Fibroblast of skin of right quadriceps (primary cell): ENCODE measurements at places on chromosomes 3 and 15.

DNA sequence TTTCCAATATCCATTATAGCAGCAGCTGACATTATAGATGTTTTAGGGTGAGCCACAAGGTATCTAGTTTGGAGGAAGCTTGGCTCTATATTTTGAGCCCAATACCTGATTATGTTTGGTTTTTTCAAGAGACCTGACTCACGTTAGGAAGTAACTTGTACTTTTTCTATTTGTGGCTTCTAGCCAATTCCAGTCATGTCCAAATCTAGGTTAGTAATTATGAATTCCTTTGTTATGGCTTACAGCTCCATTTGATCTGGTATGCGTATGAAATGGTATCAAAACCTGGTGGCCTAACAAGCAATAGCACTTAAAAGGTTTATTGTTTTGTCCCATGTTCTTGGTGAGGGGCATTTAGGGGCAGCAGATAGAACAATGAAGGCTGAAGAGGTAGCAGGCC lies 115.9 kb downstream of the TOP2B start:
- DNase-seq: no peak

DNA sequence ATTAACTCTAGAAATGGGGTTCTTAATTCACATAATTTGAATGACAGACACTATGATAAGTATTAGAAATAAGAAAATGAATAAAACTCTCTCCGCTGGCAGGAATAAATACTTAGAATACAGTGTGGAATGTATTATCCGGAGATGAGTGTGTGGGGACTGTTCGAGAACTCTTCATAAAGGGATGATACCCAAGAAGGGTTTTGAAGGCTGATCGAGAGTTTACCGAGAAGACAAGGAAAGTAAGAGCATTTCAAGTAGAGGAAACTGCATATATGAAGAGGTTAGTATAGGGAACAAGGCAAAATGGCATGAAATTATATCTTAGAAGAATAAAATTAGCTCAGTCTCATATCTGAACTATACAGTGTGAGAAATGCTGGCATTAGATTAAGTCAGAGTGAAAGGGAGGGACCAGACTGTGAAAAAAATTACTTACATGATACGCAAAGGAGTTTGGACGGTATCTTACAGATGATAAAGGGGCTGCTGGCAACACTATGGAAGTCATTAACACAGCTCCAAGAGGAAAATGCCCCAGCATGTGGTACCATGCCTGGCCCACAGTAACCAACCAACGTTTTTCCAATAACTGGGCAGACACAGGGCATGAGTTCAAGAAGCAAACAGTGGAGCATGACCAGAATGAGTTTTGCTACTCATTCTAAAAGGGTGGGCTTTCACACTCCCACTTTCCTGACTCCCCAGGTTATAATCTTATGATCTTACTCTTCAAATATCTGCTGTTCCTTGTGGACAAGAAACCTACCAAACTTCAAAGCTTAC lies 6.5 kb downstream of the DCBLD2 start:
- DNase-seq: no peak

- no peak for DNase-seq
Observed at GRCh38 chr3:177186306-177186705, 11.0 kb downstream of the TBL1XR1 start.

- DNase-seq: peak; percentile 96
Observed at GRCh38 chr3:171028025-171028778, 1.7 kb upstream of the SLC2A2 start.

DNA sequence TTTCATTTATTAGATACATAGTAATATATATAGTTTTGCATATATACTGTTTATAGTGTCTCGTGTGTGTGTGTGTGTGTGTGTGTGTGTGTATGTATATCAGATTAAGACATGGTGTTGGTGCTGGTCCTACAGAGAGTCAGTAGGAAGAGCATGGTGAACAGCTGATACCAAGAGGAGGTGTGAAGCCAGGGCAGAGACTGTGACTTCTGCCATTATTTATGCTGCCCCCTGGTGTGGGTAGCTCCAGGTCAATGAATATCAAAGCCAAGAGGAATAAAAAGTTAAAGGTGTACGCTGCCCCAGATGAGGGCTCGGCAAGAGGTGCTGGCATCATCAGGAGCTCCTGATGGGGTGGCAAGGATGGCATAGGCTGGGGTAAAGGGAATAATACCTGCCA lies 299.5 kb upstream of the RASGRP1 start:
- DNase-seq: peak; percentile 26

GRCh38 chr3:65079560-65079959 lies 391.8 kb upstream of the ADAMTS9 start:
- no peak for DNase-seq

- no peak for DNase-seq
Observed at GRCh38 chr15:56763141-56763895, 30.0 kb upstream of the ZNF280D start.

DNA sequence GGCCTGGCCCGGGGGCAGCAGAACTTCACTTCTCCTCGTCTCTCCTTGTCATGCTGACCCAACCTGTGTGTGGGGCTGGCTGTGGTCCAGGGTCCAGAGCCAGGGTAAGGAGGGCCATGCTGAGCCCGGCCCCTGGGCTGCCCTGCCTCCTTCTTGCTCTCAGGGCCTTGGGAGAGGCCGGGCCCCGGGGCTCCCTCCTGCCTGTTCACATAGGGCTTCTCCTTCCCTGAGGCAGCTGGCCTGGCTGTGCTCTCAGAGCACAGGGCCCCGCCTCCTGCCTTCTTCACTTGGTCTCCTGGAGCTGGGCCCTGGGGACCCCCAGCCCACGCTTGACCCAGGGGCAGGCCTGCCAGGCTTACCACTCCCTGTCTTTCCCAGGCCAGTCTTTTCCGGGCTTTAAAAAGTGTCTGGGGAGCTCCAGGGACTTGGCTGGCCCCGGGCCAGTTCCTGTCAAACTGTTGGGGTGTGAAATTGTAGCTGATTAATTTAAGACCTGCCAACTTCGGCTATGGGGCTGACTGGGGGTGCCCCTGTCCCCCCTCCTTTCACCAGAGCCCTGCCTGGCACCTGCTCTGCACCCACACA lies 11.8 kb downstream of the PLXNA1 start:
- no peak for DNase-seq

- peak; percentile 39 for DNase-seq
Observed at GRCh38 chr3:115709931-115710330, 86.6 kb downstream of the GAP43 start.

DNA sequence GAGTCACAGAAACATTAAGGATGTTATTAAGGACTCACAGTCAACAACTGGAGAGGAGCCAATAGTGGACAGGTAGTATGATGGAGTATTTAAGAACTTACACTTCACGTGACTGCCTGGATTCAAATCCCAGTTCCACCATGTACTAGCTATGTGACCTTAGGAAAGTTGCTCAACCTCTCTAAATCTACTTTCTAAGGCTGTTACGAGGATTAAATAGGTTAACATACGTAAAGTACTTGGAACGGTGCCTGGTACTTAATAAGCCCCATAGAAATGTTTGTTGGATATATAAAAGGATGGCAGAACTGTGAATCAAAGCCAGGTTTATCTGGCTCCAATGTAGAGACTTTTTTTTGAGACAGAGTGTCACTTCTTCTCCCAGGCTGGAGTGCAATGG lies 24.4 kb downstream of the THRB start:
- DNase-seq: no peak

DNA sequence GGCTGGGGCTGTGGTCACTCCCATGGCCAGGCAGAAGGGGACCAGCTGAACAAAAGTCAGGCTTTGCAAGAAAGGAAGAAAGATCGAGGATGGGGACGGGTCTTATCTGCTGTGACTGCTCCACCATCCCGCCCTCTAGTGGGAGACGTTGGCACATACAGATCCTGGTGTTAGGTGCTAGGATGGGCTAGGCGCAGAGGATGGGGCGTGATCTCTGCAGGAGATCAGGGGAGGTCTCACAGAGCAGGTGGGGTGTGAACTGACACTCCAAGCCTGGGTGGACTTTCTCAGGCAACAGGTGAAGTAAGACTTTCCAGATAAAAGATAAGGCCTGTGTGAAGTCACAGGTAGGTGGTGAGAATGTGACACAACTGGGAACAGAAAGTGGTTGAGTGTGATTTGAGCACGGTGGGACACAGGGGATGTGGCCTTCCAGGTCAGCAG lies 141.9 kb upstream of the SMAD3 start:
- DNase-seq: no peak

GRCh38 chr15:88636050-88636449 lies 2.8 kb upstream of the ISG20 start:
- DNase-seq: no peak

GRCh38 chr3:74420538-74421124 lies 193.8 kb downstream of the CNTN3 start:
- no peak for DNase-seq

- DNase-seq: no peak
Observed at GRCh38 chr3:14138109-14138877, 13.4 kb downstream of the TMEM43 start.

DNA sequence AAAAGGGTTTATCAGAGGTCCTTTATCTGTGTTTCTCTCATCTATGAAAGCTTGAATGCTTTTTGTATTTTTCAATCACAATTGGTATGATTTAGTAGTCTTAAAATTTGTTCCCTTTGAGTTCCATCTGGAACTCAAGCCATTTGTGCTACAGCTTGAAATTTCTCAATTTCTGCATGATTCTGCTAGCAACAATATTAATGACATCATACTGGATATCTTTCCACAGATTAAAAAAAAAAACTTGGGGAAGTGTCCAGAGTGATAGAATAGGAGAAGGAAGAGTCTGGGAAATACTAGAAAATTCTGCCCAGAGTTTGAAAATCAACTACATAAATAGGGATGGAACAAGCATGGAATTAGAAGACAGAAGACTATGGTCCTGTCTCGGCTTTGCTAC lies 9.3 kb upstream of the FBN1 start:
- no peak for DNase-seq

DNA sequence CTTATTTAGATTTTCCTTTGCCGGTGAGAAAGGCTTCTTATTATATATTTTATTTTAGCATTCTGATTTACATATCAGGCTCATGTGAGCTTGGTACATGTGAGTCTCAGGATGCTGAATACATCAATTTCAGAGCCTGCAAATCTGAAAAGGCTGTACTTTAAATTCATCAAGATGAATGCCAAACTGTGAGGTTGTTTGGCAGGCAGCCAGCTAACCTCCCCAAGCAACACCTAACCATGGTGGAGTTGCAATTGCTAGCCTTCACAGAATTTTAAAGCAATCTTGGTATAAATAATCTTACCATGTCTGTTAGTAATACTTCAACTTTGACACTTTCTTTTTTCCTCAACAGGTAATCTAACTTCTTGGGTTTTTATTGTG lies 252.5 kb downstream of the CDIN1 start:
- DNase-seq: no peak

- peak; percentile 78 for DNase-seq
Observed at GRCh38 chr3:148360051-148360450, 337.7 kb upstream of the AGTR1 start.

DNA sequence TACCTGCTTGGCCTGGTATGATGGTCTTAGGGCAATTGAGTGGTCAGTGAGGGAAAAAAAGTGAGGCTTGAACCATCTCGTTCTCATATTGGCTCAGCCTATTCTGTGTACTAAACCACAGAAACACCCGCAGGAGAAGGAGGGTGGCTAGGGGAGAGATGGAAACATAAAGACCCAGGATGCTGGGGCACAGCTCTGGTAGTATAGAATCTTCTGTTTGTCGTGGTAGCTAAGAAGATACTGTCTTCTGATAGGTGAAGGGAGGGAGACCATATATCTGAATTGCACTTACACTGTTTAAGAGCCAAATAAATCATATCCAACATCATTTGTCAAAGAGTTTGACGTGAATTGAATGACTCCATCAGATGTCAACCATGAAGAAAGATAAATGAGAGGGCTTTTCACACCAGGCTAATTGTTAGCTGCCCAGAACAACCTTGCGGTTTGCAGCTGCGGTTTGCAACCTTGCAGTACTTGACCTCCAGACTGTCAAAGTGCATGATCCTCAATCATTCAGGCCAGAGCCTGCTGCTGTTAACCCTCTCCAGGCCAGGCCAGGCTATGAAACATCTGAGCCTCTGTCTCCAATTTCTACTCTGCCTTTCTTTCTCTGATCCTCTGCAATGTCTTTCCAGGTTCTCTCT lies 40.9 kb upstream of the PIK3R4 start:
- DNase-seq: no peak

GRCh38 chr15:41605566-41605965 lies 46.6 kb downstream of the TYRO3 start:
- DNase-seq: peak; percentile 20

DNA sequence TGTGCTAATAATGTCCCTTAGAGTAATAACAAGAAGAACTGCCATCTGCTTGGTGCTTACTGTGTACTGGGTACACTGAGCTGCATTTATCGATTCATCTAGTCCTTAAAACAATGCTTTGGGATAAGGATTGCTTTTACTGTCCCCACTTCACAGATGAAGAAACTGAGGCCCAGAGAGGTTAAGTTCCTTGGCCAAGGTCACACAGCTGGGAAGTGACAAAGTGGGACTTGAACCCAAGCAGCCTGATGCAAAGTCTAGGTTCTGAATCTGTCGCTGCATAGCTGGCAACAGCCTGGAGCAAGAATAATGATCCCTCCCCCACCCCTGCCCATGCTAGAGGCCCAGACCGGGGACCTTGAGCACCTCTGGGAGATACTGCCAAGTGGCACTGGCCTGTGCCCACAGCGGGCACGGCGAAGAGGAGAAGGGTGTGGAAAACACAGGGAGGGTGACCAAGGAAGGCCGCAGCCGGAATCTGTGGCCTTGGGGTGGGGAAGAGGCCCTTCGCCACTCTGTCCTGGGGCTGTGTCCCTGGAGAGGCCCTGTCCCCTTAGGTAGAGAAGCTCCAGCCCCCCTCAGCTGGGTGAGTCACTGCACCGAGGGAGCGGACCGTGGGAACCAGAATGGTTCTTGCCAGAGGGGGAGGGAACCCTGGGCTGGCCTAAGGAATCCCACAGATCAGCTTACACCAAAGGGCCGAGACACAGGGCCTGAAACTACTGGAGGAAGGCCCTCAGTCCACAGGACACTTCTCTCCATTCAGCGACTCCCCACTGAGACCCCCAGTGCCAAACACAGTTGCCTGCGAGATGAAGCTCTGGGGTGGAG lies 3.5 kb downstream of the PLXND1 start:
- DNase-seq: peak; percentile 86

- DNase-seq: peak; percentile 72
Observed at GRCh38 chr3:173932624-173933023, 535.1 kb downstream of the NLGN1 start.

- DNase-seq: peak; percentile 86
Observed at GRCh38 chr3:141959589-141960554, 83.4 kb downstream of the ATP1B3 start.

GRCh38 chr3:171704002-171704401 lies 106.3 kb downstream of the PLD1 start:
- peak; percentile 42 for DNase-seq
